ENCODE measurements at places on chromosomes 2 and 18.

DNA sequence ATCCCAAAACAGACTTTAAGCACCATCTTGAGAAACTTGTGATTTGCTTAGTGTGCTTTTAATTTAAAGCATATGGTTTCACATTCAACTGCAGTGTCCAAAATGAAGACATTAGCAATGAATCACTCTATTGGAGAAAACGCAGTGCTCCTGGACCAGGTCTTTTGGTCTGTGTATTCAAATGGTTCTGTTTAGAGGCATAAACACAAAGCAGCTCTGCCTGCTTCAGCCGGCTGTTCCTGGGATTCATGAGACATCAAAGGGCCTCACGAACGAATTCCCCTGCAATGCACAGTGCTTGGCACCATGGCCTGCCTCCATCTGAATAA, 117.1 kb upstream of the SP5 start:
- DNase-seq = no peak

- no peak for DNase-seq
Measured at GRCh38 chr2:44931198-44931780, 10.2 kb upstream of the SIX3 start.

DNA sequence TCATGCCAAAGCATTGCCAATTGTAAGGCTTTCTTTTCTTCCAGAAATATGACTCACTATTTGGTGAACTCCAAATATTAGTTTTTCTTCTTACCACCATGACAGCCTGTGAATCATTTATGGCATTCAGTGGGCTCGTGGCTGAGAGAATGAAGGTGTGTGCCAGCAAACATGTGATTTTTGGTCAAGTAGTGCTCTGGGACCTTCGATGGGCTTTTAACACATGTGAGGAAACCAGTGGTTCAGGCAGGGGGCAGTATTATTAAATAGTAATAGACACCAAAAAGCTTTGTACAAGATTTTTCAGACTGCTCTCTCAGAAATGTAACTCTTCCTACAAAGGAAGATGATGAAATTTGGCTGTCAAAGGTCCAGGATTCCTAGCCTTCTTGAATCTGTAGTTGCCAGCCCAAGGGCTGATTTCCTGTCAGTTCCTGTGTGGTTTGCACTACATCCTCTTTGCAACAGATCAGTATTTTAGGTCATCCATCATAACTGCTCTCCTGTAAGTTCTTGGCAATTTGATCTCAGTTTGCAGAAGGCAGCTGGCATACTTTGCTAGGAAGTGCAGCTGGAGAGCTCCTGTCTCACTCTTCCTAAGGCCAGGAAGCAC, 64.3 kb downstream of the BABAM2 start:
- no peak for DNase-seq

- no peak for DNase-seq
Measured at GRCh38 chr18:3401669-3402620, 48.0 kb upstream of the TGIF1 start.

- no peak for DNase-seq
Measured at GRCh38 chr18:57447154-57447621, 12.0 kb downstream of the ONECUT2 start.

DNA sequence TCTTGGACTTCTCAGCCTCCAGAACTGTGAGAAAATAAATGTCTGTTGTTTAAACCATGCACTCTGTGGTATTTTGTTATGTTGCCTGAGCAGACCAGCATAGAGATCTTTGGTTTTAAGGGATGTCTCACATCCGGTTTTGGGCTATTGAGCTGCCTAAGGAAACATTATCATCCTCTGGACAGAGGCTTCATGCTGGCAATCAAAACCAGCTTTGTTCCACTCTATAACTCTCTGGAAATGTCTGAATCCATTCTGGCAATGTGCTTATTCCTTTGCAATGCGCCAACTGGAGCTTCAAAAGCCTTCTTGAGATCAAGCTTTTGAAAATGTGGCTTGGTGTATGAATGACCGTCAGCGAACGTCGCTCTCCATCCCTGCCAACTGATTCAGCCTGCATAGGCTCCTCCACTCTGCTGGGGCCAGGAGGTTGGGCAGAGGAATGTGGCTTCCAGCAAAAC, 183.6 kb upstream of the MGAT5 start:
- DNase-seq = no peak

DNA sequence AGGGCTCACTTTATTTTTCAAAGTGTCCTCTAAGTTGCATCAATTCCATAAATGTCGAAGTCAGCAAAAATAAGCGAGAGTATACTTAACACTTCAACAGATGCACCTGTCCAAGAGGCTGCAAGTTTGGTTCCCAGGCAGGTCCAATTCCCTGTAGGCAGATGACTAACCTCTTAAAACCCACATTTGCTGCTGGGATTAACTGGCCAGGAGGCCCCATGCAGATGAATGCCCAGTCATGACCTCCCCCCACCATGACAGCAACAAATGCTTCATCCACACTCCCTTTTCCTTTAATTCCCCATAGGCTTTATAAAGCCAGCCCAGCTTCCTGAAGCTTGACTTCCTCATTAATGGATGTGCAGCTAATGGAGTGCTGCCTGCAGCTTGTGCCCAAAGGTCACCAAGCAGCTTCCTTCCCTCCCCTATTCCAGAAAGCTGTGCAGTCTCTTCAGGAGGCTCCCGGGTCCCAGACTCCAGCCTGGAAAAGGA, 35.7 kb downstream of the REEP1 start:
- no peak for DNase-seq

DNA sequence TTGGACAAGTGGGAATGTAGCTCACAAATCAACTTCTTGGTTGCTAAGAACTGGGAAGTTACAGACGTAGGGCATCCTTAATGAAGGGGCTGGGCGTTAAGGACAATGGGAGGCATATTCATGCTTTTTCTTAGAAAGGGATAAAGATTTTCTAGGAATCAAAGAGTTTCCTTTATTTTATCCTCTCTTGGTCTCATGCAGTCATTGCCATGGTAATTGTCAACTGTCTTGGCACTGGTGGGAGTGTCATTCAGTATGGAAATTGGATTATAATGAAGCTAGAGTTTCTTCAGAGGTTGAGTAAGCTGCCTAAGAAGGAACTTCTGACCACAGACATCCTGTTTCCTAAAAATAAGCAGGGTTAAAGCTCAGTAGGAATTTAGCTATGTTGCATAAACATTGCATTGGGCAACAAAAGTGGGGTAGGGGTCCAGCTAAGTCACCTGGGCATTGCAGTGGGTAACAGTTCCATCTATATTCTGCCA, 114.0 kb downstream of the LYPD6B start:
- DNase-seq = no peak

GRCh38 chr2:28610583-28611201, 114.8 kb downstream of the PLB1 start:
- no peak for DNase-seq

- DNase-seq = no peak
Measured at GRCh38 chr2:199460101-199460671, 2.4 kb upstream of the SATB2 start.

DNA sequence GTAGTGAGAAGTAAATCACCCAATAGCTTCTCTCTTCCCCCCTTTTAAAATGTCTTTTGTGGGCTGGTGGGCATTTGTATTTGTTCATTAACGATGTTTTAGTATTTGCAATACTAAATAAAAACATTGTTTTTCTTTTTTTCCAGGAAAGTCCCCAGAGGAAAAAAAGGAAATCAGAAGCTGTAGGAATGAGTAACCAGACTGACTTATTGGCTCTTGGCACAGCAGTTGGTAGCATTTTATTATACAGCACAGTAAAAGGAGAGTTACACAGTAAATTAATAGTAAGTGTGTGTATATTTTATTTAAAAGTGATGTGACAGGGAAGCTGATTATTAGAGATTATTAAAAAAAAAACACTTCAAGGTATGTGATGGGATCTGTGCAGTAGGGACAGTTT, 7.4 kb downstream of the WDR43 start:
- no peak for DNase-seq

DNA sequence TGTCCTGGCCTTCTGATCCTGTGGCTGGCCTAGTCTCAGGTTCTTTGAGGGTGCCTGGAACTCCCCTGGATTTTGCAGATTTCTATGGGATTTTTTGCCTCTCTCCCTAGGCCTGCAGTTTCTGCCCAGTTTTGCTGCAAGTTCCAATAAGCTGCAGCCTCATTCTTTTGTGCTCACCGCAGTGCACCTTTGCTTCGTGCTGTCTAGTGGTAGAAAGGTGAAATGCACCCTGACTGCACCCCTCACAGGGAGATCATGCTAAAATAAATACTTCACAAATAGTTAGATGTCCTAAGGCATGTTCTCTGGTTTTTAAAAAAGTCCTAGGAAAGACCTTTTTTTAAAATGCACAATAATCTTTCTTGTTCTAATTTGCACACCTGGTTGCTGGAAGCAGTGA, 72.5 kb downstream of the GNAL start:
- no peak for DNase-seq

- DNase-seq = no peak
Measured at GRCh38 chr2:83725735-83726134, 733.3 kb downstream of the SUCLG1 start.

- no peak for DNase-seq
Measured at GRCh38 chr2:236309669-236310029, 45.4 kb upstream of the ASB18 start.

DNA sequence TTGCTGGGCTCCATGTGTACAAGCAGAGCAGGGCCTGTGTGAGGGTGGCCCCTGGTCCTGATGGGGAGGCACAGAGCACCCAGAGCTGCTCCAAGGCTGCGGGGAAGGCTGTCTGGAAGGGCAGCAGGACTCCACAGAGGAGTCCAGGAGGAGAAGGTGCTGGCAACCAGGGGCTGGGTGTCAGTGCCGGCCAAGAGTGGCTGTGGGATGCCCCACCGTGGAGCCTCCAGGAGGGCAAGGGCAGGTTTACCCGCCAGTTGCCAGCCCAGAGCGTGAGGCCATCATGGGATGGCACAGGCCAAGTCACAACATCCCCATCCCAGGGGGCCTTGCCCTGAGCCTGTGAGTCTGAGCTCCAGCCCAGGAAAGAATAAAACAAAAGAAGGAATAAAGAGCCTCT, 241.8 kb downstream of the NAPG start:
- no peak for DNase-seq

DNA sequence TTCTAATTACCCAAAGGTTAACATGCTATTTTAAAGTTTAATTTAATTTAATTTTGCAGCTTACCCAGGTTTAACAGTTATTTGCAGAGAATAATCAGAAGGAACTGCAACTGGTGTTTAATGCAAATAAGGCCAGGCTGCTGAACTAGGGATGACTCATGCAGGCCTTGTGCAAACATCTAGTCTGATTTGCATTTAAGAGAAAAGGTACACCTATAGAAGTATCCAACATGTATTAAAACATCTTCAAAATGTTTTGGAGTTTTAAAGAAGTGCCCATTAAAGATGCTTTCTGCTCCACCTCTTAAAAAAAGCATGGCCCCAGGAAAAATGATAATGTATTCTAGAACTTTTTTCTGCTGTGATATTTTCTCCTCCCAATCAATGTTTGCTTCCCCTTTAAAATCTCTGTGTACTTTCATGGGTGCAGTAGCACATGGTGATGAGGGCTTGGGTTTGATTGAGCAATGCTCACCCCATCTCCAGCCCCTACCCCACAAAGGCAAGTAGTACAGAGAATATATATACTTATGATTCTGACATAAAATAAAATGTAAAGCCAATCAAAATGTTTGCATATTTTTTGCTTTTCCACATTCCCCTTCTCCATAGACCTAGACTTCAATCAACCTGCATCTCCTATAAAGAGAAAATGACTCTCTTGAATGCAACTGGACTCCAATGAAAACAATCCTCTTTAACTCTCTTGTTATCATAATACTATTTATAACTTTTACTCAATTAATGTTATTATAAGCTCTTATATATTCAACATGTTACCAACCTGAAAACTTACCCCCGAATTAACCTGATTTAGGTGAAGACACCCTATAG, 54.1 kb downstream of the ATP8B1 start:
- no peak for DNase-seq

DNA sequence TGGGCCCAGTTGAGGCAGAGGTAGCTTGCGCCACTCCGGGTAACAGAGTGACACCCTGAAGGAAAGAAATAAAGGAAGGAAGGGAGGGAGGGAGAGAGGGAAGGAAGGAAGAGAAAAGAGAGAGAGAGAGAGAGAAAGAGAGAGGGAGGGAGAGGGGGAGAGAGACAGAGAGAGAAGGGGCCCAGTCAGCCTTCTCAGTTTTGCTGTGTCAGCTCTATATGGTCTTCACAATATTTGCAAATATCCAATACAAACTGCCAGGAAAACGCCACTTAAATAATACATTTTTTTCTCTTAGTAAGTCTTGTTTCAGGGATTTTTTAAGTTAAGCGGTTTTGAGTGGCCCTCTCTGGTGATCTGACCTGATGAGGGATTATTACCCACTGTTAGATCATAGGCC, 5.6 kb upstream of the CHMP1B start:
- DNase-seq = no peak

- no peak for DNase-seq
Measured at GRCh38 chr2:68764041-68764805, 29.6 kb downstream of the ARHGAP25 start.

DNA sequence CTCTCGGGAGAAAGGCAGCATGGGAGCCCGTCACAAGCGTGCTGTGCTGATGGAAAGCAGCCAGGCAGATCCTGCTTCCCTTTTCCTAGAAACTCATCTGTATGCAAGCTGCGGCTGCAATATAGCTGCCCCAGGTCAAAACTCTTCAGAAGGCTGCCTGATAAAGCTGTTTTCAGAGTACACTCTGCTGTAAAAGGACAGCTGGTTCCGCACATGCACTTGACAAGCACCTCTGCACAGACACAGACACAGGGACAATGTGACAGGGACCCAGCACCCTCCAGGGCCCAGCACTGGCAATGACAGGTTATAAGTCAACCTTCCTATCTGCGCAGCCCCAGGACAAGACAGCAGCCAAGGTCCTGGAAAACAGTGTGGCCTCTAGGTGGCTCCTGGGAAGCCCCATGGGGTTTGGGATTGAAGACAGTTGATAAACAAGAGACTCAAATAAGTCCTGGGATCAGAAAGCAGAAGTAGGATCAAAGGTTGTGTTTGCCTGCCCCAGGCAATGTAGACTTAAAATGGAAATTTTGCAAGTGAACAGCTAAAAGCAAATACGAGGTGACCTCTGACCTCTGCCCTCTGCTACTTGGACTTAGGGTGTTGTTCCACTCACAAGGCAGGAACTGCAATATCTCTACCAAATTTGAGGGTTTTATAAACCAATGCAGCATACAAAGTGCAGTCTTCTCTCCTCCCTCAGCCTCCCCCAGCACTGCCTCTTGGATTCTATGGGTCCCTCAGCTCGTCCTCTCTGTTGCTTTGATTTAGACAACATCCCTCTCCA, 16.9 kb downstream of the SLC66A2 start:
- DNase-seq = no peak

GRCh38 chr2:100548771-100549170, 14.0 kb upstream of the PDCL3 start:
- no peak for DNase-seq

DNA sequence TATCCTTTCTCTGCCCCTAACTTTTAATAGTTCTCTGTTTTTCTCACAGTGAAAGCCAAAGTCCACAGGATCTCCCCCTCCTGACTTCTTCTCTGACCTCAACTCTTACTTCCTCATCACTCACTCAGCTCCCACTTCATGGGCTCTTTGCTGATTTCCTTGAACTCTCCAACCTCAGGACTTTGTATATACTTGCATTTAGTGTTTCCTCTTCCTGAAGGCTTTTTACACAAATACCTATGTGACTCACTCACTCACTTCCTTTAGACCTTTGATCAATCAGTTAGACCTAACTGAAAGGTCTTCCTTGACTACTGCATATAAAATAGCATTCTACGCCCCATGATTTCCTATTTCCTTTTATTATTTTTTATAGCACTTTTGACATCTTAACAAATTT, 233.1 kb upstream of the MEX3C start:
- DNase-seq = no peak

All from hematopoietic multipotent progenitor cell treated with erythropoietin and hydrocortisone succinate and interleukin-3 and kit ligand, for 17 days (in vitro differentiated cells).